ENCODE measurements at places on chromosomes 4 and X.

DNA sequence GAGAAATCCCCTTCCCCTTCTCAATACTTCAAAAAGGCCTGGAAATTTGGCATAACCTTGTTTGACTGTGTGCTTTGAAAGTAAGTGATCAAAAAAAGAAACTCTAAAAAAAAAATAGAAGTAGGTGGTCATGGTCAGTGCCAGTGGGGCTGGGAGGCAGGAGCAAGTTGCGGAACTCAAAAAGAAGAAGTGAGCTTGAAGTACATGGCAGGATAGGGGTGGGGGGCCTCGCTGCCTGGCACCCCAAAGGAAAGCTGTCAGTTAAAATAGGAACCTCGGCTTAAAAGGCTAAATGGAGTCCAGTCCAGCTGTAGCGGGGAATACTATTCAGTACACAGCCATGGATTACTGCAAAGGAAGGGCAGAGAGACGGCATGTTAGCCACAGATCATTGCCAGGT lies 12.2 kb upstream of the NKRF start:
- no peak for DNase-seq

DNA sequence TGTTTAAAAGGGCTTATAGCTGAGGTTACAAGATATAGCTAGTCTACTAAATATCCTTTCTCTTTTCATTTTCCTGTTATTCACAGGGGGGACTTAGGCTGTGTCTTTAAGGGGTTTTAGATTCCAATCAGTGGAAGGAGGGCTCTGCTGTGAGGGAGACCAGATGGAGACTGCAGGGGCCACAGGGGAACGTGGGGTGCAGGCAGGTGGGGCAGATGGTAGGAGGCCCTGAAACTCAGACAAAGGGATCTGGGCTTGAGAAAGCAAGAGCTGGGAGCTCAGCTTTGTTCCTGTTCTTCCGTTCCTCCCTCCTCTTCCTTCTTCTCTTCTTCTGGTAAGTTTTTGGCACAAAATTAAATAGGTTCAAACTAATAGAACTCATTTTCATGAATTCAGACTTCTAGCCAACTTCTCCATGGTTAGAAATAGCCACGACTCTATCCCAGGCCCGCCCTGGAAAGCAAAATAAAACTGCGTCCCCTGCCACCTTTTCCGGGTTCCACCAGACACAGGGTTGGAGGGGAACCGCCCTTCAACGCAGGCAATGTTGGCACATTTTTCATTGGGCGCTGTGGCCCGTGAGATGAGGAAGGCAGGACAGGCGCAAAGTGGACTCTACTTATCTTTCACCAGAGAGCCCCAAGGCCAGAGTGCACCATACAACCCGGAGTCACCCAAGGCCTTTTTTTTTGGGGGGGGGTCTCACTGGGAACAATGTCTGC lies 3.5 kb upstream of the TMSB4X start:
- no peak for DNase-seq

DNA sequence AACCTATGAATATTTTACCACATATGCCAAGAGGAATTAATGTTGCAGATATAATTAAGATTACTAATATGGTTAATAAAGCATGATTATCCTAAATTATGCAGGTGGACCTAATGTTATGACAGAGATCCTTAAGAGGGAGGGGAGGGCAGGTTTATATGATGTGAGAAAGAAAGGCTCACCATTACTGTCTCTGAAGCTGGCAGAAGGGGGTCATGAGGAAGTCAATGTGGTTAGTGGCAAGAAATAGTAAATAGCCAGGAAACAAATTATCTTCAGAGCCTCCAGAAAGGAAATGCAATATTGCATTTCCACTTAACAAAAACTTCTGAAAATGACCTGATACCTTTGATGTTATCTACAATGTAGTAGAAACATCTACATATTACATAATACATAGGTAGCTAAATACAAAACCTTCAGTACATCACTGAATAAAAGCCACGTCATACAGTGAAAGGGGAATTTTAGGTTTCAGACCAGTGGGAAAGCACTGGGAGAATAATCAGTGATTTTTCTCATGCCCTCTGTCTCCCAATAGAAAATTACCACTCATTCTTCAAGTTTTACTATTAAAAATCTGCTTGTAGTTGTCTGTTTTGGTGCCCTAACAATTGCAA lies 609.2 kb downstream of the SPOCK3 start:
- DNase-seq: no peak

GRCh38 chr4:41365681-41366080 lies 109.0 kb downstream of the UCHL1 start:
- no peak for DNase-seq

DNA sequence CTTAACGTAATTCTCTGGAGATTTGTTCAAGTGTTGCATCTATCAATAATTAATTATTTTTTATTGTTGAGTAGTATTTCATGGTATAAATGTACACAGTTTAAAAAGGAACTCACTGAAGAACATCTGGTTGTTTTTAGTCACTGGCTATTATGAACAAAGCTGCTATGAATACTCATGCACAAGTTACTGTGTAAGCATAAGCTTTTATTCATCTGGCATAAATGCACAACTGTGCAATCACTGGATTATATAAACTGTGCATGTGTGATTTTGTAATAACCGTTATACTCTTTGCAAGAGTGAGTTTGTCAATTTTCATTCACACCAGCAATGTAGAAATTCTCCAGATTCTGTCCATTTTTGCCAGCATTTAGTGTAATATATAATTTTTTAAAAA lies 43.8 kb upstream of the UBQLN2 start:
- DNase-seq: no peak

GRCh38 chr4:13483136-13483767 lies 888 bp downstream of the RAB28 start:
- DNase-seq: no peak

- no peak for DNase-seq
Measured at GRCh38 chr4:15692602-15693001, 10.3 kb upstream of the BST1 start.

GRCh38 chr4:14855719-14856061 lies 146.6 kb upstream of the CPEB2 start:
- no peak for DNase-seq
